Substantia nigra (tissue), 51 donors: ENCODE measurements at places on chromosomes 13 and 19.

DNA sequence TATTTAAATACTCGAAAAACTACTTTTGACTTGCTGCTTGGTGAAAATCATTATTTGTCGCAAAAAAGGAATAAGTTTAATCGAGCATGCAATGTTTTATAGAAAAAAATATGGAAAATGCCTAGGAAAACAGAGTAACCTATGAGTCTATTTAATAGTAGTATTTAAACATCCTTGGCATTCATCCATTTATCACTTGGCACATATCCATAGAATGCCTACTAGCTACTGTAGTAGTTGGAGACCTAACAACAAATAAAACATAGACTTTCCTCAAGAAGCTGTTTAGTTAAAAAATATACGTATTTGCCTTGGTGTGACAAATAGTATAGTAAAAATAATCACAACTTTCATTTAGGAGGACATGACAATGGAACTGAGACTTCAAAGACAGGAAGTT lies 302.1 kb downstream of the DIAPH3 start:
- no peak for DNase-seq

GRCh38 chr13:41895478-41895877 lies 65.4 kb downstream of the VWA8 start:
- no peak for DNase-seq

DNA sequence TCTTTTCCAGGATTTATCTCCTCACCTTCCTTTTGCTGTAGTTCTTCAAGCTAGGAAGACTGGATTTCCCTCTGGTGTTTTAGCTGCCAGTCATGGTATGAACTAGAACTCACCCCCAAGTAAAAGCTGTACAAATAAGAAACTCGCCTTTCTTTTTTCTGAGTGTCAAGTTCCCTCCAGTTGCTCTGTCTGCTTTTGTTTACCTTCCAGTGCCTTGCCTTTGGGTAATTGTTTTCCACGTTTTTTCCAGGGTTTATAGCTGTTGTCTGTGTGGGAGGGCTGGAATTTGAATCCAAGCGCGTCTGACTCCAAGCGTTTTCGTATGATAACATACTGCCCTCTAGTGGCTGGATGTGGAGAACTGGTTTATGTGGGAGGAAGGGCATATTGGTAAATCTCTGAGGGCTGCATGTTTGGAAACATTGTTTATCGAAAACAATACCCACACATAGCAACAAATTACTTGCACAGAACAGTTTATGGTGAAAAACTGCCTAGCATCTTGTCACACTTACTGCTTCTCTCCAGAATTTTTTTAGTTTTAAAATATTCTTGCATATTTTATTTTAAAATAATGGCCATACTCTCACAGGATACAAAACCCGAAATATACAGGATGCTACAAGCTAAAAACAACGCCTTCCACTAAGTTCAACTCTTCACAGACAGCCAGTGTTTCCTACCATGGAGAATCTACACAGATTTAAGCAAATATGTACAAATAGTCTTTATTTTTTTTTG lies 19.2 kb downstream of the RCN3 start:
- DNase-seq, result peak; percentile 72

- DNase-seq, result peak; percentile 76
These were observed 21.7 kb downstream of the PRKCSH start for GRCh38 chr19:11457115-11457514.

GRCh38 chr19:46530636-46531035 lies 35.0 kb upstream of the PNMA8B start:
- no peak for DNase-seq

DNA sequence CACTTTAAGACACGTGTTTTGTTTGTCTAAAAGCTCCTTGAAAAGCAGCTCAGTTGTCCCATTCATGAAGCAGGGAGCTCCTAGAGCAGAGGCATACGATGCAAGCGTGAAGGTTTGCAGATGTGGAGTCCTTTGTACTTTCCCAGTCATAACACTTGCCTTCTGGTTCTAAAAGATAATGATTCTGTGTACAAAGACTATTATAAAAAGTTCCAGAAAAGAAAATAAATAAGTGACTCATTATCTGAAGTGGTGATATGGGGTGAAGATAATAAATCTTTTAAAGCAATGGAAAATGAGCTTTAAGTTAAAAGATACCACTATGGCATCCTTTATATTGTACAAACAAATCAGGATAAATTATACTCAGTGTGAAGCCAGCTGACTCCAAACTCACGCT lies 569.9 kb downstream of the MYO16 start:
- no peak for DNase-seq

DNA sequence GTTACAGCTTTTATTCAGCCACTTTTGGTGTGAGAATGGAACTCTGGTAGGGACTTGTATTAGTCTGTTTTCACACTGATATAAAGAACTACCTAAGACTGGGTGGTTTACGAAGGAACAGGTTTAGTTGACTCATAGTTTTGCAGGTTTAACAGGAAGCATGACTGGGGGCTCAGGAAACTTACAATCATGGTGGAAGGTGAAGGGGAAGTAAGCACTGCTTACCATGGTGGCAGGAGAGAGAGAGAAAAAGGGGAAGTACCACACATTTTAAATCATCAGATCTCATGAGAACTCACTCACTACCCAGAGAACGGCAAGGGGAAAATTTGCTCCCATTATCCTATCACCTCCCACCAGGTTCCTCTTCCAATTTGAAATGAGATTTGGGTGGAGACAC lies 942.2 kb downstream of the PCDH17 start:
- no peak for DNase-seq

DNA sequence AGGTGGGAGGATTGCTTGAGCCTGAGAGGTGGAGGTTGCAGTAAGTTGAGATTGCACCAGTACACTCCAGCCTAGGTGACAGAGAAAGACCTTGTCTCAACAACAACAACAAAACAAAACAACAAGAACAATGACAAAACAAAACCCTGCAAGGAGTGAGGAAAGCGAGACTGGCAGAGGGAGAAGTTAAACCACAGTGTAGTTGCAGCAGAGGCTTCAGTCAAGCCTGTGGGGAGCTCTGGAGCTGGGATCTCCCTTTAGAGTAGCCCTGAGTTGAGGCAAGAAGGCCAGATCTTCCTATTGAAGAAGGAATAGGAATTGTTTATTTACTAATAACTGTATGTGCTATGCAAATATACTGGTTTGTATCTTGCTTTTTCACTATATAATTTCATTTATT lies 25.3 kb upstream of the RNASEH2B start:
- DNase-seq, result no peak

GRCh38 chr19:7366701-7367420 lies 18.1 kb downstream of the ARHGEF18 start:
- DNase-seq, result no peak
